Stimulated activated CD8-positive, alpha-beta memory T cell treated with anti-CD3 and anti-CD28 coated beads, Interleukin-4, amount 100 ng/mL, for 4 hours (primary cell): ENCODE measurements at places on chromosomes 2 and 18.

DNA sequence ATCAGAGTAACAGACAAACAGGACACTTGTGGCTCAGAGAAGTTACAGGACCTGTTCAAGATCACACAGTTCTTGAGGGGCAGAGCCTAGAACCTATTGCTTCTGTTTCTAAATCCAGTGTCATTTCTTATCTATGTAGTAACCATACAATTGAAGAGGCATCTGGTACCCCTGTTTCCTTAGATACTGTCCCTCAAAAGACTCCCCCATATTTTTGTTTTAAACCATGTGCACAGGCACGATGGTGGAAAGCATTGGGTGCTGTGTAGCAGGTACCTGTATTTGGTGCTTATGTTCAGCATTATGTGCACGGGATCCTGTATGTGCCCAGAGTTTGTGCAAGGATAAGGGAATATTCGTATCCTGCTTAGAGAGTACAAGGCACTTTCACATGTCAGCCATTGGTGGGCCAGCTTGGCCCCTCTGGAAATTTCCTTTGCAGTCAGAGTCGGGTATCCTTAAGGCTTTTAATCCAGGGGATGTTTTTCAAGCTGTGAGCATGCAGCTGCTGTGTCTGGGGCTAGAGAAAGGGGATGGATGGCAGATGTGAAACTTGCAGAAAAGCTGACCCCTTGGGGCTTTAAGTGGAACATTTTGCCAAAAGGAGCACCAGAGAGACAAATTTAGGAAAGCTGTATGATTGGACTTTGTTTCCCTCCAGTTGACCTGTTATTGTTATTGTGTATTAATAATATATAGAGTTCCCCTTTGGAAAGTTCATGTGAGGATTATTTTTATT is 2.1 kb downstream of the LBH start:
- no peak for DNase-seq

GRCh38 chr2:97067279-97068004 is 27.2 kb downstream of the FAHD2B start:
- DNase-seq = no peak

DNA sequence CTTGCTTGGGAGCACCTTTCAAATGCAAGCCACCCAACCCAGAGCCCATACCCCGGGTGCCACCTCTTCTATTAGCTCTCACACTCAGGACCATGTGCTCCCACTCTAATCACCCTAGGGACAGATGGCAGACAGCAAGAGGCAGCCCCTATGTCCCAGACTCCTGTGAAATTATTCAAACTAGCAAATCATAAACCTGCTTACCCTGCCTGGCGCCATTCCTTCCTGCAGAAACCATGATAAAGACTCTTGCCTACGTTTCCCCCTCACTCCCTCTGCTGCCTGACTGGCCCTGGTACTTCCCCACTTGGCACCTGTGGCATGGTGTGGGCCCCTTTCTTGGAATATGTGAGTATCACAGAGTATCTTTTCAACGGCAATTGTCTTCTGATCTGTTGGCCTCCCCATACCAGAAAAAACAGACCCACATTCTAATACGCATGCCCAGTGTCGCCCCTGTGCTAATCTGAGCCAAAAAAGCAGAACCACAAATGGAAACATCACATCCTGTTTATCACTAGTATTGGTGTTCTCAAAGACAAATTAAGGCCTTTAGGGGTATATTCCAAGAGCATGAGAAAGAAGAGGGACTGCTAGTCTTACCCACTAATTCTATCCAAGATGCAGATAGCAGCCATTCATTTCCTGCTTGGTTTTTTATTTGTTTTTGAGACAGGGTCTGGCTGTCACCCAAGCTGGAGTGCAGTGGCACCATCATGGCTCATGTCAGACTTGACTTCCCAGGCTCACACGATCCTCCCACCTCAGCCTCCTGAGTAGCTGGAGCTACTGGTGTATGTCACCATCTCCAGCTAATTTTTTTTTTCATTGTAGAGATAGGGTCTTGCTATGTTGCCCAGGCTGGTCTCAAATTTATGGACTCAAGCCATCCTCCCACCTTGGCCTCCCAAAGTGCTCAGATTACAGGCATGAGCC is 44.1 kb upstream of the TTC39C start:
- peak; percentile 15 for DNase-seq

DNA sequence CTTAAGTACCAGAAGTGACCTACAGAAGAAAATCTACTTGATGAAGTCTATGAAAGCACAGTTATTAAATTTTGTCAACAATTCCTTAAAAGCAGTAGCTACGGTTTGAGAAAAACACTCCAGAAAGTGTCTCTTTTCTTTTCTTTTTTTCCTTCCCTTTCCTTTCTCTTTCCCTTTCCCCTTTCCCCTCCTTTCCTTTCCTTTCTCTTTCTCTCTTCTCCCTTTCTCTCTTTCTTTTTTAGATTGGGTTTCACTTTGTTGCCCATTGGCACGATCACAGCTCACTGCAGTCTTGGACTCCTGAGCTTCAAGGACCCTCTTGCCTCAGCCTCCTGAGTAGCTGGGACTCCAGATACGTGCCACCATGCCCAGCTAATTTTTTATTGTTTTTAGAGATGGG is 2.6 kb upstream of the ALMS1 start:
- no peak for DNase-seq

- no peak for DNase-seq
These were observed 40.1 kb downstream of the TMEM17 start for GRCh38 chr2:62465741-62466502.

DNA sequence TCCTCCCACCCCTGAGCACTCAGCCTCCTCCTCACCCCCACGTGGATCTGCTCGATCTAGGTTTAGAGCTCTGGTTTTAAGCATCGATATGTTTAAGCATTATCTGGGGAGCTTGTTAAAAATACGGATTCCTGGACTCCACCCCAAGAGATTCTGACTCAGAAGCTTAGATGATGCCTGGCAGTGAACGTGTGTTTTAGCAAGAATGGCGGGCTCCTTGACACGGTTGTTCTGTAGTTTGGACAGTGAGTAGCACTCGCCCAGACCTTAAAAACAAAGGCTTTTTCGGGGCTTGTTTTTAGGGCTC is 47.3 kb downstream of the LDLRAD4 start:
- no peak for DNase-seq

GRCh38 chr2:2735041-2735440 is 404.0 kb upstream of the MYT1L start:
- DNase-seq = no peak

DNA sequence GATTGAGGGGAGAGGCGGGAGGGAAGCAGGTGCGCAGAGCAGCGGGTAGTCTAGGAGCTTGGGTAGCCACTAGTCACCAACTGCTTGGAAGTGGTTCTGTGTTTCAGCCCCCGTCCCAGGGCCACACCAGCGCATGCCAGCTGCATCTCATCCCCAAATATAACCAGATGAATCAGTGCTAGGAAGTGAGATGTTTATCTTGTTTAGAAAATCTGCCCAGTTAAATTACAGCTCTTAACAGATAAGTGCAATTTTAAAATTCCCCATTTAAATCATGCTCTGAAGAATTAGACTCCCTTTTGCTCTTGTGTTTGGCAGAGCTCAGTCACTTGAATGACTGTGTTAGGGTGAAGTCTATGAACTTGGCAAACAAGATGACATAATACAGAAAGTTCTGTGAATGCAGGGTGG is 193.8 kb downstream of the SEPTIN10 start:
- no peak for DNase-seq

- DNase-seq = no peak
These were observed 323.1 kb downstream of the KCNJ3 start for GRCh38 chr2:155021618-155022017.
